HFFc6 (cell line): ENCODE measurements at places on chromosomes 1 and 21. TPM values are rescaled to one million over a fixed set of nuclear protein-coding genes. Genes with fewer than 3 reads are reported as not detected.

DNA sequence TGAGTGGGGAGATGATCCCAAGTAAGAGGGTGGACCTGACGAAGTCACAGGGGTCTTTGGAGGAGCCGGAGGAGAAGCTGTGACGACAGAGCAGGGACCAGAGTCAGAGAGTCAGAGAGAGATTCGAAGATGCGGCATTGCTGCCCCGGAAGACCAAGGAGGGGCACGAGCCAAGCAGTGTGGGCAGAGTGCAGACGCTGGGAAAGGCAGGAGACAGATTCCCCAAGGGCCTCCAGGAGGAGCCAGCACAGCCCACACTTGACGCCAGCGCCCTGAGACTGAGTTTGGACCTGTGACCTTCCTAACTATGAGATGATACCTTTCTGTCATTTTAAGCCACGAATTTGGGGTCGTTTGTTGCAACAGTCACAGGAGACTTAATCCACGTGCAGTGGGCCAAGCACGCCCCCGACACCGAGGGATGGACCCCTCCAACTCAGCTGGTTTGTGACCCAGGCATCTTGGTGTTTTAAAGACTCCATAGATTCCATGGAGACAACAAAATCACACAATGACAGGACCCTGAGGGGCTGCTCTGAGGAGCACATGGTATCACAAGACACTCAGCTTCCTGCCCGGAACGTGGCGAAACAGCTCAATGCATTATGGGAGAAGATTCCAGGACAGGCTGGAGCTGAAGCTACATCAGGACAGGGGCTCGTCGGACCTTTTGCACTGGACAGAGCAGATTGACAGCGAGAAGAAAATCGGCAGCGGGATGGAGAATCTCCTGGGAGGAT, 11.0 kb upstream of the TFF1 start:
- no peak for DNase-seq

- no peak for DNase-seq
These were observed 24.4 kb downstream of the SZRD1 start for GRCh38 chr1:16391411-16391810.

- no peak for DNase-seq
These were observed 74.9 kb upstream of the F3 start for GRCh38 chr1:94616506-94616905.

DNA sequence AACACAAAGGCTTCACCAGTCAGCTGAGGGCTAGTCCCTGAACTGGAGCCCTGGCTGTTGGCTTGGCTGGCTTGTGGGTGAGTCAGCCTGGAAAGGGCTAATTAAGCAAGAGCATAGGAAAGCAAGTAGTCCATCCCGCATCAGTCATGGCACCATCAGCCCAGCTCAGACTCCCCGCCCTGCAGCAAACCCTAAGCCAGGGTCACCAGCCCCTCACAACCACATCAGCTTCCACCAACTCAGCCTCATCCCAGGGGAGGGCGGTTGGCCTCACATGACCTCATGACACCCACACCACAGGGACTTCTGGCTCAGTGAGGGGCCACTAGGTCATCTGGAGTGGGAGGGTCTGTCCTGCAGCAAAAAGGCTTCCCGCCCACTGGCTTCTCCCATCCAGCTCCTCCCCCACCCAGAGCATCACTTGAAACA, 7.0 kb upstream of the SPATC1L start:
- peak; percentile 81 for DNase-seq

DNA sequence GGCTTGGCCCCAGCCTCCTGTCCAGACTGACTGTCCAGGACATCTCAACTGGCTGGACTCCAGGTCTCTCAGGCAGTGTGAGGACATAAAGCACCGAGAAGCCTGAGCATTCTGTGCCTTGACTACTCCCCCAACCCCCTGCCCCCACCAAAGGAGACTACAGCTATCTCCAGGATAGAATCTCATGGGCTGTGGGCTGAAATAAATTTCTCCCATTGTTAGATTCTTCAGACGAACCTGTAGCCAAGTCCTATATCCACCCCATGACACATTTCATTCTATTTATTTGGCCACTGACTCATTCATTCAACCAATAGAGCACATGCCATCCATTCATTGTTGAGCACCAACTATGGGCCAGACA, 11.4 kb downstream of the VWA5B1 start:
- no peak for DNase-seq

- DNase-seq = peak; percentile 91
These were observed 67.7 kb upstream of the RCC1 start for GRCh38 chr1:28437924-28438699.

GRCh38 chr1:234604495-234605398, 5.2 kb downstream of the IRF2BP2 start:
- peak; percentile 67 for DNase-seq

- no peak for DNase-seq
These were observed 2.5 kb downstream of the MX2 start for GRCh38 chr21:41364308-41364707.

- no peak for DNase-seq
These were observed 104.2 kb upstream of the SLC45A1 start for GRCh38 chr1:8213676-8214075.

GRCh38 chr1:234488054-234489006, 9.4 kb upstream of the TARBP1 start:
- no peak for DNase-seq

DNA sequence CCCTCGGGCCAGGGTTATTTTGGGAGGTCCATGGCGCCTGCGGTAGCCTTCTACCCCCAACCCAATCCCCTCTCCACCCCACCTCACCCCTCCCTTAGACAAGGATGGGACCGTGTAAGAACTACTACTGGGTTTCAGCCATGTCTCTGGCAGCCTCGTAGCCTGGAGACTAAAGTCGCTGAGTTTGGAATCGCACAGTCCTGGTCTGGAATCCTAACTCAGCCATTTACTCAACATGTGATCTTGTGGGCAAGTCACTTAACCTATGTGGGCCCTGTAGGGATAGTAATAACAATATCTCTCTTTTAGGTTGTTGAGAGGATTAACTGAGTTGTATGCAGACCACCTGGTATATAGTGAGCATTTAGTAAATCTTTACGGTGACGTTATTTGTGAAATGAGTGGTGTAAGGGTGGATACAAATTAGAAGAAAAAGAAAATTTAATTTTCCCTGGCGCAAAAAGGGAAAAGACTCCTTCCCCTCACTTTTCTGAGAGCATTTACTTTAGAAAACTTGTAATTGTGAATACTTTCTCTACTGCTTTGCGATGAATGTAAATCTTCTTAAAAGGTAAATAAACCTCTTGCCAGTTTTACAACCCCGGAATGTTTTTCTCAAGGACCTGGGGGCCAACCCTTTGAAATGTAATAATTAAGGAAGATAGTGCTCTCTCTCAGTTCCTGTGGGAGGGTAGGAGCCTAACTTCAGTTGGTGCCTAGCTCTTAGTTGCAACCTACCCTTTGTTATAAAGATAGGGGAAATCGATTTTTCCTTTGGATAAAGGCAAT, 615 bp upstream of the MRPS15 start:
- DNase-seq = no peak

- DNase-seq = no peak
These were observed 411.0 kb downstream of the CAMTA1 start for GRCh38 chr1:7196036-7196911.

DNA sequence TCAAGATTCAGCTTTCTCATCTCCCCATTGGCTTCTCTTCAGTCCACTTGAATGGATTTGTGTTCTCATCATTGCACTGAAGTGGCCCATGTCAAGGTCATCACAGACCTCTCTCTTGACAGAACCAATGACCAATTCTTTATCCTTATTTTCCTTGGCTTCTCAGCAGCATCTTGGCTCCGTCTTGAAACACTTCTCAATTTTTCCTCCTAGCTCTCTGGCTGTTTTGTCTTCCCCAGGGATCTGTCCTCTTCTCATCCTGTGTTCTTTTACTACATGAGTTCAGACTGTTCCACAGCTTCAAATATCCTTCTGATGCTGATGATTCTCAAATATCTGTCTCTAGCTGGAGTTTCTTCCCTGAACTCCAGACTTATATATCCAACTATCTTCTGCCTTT, 78.6 kb downstream of the COLGALT2 start:
- no peak for DNase-seq

GRCh38 chr1:18422954-18423353, 57.8 kb upstream of the KLHDC7A start:
- no peak for DNase-seq

GRCh38 chr1:167683641-167684502, 37.9 kb upstream of the MPZL1 start:
- no peak for DNase-seq

GRCh38 chr1:25945761-25946160, 39.5 kb upstream of the STMN1 start:
- no peak for DNase-seq

DNA sequence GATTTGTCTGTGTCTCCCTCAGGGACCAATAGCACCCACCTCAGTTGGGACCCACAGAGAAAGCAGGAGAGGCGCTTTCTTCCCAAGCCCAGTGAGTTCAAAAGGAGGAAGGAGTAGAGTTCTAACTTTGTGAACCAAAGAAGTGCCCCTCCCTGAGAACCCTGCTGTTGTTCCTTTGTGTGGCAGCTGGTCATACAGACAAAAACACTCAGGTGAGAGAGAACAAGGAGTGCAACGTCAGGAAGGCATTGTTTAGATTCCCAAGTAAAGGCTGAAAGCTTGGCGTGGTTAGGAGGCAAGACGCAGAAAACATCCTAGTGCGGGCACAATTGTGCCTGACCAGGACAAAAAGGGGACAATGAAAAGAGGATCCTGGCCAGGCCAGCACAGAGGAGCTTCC, 654.6 kb downstream of the KIF26B start:
- DNase-seq = no peak

DNA sequence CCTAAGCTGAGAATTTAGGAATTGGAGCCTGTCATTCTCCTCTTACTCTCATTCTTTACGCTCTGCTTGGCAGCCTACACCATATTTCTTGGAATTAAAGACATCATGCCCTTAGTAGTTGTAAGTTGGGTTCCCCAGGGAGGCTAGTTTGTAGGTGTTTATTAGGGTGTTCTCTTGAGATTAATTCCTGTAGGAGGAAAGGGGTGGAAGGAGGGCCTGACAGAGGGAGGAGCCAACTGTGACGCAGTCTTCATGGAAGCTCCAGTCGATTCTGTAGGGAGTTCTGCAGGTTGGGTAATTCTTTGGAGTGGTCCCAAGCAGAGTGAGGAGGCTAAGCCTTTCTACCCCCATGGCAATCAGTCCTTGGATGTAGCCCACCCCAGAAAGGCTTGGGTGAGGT, 111.4 kb downstream of the HHAT start:
- no peak for DNase-seq

GRCh38 chr1:175390522-175391254, 198.1 kb upstream of the KIAA0040 start:
- DNase-seq = no peak

DNA sequence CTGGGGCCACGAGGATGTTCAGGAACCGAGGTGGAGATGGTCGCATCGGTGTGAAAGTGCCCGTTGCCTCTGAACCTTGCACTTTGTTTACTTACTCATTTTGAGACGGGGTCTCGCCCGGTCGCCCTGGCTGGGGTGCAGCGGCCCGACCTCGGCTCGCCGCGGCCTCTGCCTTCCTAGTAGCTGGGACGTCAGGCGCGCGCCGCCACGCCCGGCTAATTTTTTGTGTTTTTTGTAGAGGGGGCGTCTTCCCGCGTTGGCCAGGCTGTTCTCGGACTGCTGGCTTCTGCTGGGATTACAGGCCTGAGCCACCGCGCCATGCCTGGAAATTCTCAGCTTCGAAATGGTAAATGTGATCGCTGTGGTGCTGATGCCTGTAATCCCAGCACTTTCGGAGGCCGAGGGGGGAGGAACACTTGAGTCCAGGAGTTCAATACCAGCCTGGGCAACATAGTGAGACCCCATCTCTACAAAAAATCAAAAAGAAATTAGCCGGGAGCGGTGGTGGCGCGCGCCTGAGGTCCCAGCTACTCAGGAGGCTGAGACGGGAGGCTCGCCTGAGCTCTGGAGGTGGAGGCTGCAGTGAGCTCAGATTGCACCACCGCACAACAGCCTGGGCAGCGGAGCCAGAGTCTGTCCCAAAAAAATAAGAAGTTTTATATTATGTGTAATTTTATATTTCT, 684 bp upstream of the MRPL20 start:
- DNase-seq = peak; percentile 34

DNA sequence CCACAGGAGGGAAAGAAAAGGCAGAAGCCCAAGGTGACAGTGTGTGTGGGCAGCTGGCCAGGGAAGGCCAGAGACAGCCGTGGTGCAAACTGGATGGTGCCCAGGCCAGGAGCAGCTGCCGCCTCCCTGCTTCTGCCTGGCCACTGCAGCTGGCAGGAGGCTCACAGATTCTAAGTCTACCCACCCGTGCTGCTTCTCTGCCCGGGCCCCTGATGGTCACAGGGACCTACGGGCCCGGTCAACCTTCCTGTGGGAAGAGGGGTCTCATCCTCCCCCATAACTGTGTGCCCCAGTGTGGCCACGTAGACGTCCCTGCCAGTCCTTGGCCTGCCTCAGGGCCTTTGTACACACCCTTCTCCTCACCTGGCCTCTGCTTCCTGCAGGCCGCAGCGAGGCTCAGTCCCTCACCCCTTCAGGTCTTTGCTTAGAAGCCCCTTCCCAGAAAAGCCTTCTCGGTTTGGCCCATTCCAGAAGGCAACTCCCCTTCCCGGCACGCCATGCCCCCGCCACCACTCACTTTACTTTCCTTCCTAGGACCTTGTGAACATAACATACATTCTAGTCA, 192.6 kb upstream of the AJAP1 start:
- no peak for DNase-seq

GRCh38 chr1:5093042-5093441, 438.6 kb downstream of the AJAP1 start:
- DNase-seq = no peak

- DNase-seq = no peak
These were observed 57.1 kb upstream of the ID3 start for GRCh38 chr1:23616292-23616824.

DNA sequence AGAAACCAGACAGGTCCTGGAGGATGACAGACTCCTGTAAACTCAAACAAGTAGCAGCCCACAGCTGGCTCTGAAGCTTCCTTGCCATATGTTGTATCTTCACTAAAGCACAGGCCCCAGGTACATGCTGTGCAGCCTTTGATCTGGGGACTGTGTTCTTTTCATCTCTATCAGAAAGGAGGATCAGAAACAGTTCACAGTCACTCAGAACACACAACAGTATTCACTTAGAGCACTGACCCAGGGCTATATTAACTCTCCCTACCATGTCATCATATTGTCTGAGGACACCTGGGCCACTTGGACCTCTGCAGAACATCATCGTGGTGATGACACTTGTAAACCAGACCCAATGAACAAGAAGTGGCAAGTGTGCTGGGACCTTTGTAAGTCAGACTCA, 222.0 kb downstream of the SETD4 start:
- DNase-seq = no peak

- DNase-seq = no peak
These were observed 12.0 kb upstream of the ALX3 start for GRCh38 chr1:110082477-110082876.

Gene REN
- 0.27 to 0.39 TPM (median 0.33 TPM) in 3 replicates for total RNA-seq

Gene SPATA46
- not detected in 3 replicates for total RNA-seq

Gene RNF223
- total RNA-seq = not detected in 3 replicates

Gene NR0B2
- total RNA-seq = not detected in 3 replicates

Gene HAO2
- not detected in 3 replicates for total RNA-seq

Gene LCE1C
- not detected in 3 replicates for total RNA-seq

Gene DYRK3
- total RNA-seq = 26.1 to 28.1 TPM (median 26.2 TPM) in 3 replicates

Gene MXRA8
- total RNA-seq = 460 to 541 TPM (median 524 TPM) in 3 replicates

Gene LMNA
- total RNA-seq = 1,276 to 1,760 TPM (median 1,284 TPM) in 3 replicates
